NT2/D1 (cell line): ENCODE measurements at places on chromosomes 11 and 22.

DNA sequence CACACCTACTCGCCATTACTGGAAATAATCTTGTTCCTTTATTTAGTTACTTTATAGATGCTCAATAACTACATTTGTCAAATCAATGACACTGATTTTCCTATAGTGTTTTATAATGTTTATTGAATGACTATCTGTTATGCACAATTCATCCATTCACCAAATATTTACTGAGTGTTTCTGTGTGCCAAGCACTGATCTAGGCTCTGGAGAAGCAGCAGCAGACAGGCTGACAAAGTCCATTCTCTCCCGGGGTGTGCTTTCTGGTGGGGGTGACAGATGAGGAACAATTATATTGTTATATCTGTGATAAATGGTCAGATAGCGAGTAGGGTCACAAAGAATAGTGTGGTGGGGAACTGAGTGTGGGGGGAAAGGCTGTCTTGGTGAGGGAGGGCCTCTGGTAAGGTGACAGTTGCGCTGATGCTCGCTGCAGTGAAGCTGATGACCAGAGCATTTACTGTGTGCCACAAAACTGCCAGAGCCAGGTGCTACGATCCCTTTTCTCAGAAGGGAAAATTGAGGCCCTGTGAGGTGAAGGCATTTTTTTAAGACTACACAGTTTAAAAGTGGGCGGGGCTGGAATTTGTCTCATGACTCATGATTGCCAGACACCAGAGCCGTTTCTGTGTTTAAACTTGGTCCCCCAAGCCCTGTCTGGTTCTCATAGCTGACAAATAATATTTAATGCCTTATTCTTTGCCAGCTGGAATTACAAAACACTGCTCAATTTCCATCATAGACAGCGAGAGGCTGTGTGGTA, 10.2 kb downstream of the PACS1 start:
- DNase-seq = no peak

GRCh38 chr22:47928631-47929030, 1166.2 kb downstream of the TBC1D22A start:
- DNase-seq = no peak

- no peak for DNase-seq
Observed at GRCh38 chr11:118015385-118015841, 29.2 kb downstream of the IL10RA start.

DNA sequence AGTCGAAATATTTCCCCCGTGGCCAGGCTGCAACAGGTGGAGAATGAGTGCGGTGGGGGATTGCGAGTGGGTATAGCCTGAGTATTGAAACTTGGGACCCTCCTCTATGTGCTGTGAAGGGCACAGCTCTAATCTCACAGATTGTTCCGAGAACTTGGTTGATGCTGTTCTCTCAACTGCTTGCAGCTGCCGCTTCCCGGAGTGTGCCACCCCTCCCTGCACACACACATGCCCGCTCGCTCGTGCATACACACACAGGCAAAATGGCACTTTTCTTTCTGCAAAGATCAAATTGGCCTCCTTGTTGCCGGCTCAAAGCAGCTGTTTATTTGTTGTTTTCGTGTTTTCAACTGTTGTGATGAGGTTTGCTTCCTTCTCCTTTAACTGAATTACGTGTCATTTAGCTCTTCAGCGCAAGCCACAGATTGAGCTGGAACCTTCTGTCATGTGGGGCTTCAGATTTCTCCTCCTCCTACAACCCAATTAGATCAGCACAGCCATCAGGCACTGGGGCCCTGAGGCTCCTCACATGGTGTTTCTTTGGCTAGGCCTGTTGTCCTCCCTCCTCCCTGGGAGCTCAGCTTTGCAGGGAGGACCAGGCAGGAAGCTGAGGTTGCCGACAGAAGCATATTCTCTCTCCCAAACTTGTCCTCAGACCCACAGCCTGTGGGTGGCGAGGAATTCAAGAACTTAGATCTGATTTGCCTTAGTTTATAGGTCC, 13.9 kb upstream of the B3GAT1 start:
- DNase-seq = no peak

DNA sequence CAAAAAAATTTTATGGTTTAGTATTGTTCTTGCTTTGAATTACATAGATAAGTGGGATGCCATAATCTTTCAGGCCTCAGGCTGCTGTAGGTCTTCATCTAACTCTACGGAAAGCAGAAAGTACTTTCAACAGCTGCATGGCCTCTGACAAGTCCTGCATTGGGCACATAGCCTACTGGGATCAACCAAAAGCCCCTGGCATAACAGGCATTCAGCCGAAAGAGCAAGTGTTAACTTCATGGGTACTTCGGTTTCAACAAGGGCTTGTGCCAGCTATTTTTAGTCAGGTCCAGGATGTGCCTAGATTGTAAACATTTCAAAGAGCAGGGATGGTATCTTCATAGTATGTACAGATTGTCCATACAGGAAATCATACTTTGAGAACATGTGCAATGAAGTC, 3.1 kb downstream of the SLN start:
- DNase-seq = no peak

- peak; percentile 43 for DNase-seq
Observed at GRCh38 chr11:48384670-48385069, 18.4 kb upstream of the OR4C5 start.

GRCh38 chr22:38350444-38351359, 33.5 kb upstream of the CSNK1E start:
- DNase-seq = no peak

GRCh38 chr11:117475716-117476530, 148.3 kb downstream of the CEP164 start:
- no peak for DNase-seq

GRCh38 chr11:32316858-32317642, 118.3 kb downstream of the WT1 start:
- no peak for DNase-seq

- DNase-seq = no peak
Observed at GRCh38 chr11:35131886-35132285, 7.1 kb upstream of the CD44 start.

- no peak for DNase-seq
Observed at GRCh38 chr11:70456921-70457532, 58.7 kb downstream of the CTTN start.

DNA sequence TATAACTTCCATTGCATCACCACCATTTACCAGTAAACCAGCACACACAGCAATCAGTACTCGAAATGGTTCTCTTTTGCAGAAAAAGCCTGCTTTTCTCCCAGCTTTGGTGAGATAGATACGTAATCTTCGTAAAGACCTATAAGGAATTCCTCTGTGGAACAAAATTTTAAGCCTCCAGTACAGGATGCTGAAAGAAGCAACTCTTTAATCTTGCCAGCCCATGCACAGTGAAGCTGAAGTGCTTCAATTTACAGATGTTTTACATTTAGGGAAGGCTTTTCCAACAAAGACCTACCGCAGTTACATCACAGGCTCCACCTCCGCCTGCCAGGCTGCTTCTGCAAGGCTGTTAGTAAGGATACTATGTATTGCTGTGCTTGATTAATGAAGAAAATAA, 1.9 kb downstream of the ELMOD1 start:
- no peak for DNase-seq

GRCh38 chr11:75084883-75085282, 11.8 kb downstream of the OR2AT4 start:
- DNase-seq = no peak

GRCh38 chr22:20899827-20900423, 17.3 kb upstream of the CRKL start:
- DNase-seq = no peak

- DNase-seq = no peak
Observed at GRCh38 chr11:45171550-45171949, 25.1 kb downstream of the PRDM11 start.

DNA sequence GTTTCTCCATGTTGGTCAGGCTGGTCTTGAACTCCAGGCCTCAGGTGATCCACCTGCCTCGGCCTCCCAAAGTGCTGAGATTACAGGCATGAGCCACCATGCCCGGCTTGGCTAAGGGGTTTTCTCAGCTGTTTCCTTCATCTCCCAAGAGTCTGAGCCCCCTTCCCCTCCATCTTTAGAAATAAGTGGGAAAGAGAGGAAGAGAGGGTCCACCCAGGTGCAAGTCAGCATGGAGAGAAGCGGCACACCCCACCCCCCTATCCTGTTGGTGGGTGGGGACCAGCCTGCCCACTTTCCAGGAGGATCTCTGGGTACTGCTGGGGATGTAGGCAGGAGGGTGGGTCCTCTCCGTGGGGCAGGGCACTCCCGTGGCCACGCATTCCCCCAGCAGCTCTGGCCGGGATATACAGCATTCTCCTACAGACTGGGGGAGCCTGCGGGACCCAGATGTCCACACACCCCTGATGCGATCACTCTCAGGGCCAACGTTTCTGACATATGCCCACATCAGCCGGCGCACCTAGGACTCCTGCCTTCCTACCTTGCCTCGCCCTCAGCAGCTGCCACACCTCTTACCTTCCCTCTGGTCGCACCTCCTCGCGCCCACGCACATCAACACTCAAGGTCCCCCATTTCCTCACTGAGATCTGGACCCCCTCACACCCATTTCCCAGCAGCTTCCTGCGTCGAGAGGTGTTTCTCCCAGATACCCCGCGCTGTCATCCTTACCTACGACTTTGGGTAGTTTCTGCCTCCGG, 8.9 kb downstream of the SCARF2 start:
- DNase-seq = no peak
